ENCODE measurements at places on chromosomes 1 and 21.

- DNase-seq: no peak
These were observed 4.0 kb downstream of the GLMP start for GRCh38 chr1:156291226-156292061.

GRCh38 chr1:8032366-8032910 is 6.3 kb upstream of the ERRFI1 start:
- DNase-seq: no peak

GRCh38 chr1:41800311-41800829 is 118.4 kb downstream of the HIVEP3 start:
- no peak for DNase-seq

DNA sequence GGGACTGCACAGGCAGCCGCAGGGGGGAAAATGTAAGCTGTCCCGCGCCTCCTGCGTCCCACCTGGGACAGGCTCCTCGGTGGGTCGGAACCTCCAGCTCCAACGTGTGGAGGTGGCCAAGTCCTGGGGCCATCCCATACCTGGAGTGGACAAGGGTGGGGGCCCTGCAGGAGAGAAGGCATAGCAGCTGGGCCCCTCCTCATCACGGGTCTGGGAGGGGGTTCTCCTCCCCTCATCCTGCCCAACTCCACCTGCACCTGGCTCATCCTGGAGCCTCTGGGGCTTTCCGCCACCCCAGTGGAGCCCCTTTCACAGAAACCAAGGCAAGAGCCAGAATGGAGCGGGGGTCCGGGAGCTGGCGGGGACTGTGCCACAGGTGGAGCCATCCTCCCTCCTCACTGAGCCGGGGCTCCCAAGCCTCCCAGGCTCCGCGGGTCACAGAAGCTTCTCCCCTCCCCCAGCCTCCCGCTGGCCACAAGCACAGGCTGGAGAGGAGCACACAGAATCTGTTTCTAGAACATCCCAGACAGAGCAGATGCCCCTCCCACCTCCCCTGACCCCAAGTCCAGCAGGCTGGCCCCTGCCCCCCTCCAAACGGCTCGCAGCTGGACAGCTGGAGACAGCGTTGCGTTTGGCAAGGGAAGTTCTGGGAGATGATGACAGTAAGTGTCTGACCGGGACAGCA is 65.8 kb downstream of the MEGF6 start:
- no peak for DNase-seq
